ENCODE measurements at places on chromosomes 2 and 18.

GRCh38 chr2:18610090-18610489 is 20.7 kb upstream of the NT5C1B start:
- no peak for DNase-seq

GRCh38 chr2:191184457-191184856 is 33.7 kb upstream of the STAT4 start:
- DNase-seq = no peak

GRCh38 chr18:48038636-48039035 is 108.2 kb upstream of the SMAD2 start:
- no peak for DNase-seq

DNA sequence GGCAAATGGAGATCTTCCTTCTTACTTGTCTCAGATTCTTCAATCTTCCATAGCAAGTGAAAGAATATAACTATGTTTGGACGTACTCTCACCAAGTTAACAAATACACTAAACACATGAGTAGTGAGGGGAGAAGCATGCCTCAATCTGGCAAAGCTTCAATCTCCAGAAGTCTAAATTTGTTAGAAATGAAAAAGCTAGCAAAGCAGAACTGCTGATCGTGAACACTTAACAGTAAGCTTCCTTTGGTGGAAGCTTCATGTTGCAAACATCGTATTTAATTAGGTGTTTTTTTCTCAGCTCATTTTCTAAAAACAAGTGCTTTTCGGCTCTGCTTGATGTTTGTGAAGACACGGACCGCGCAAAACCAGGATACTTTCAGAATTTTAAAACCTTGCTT is 12.7 kb upstream of the SCN1A start:
- no peak for DNase-seq

- no peak for DNase-seq
Measured at GRCh38 chr2:214401580-214401979, 9.3 kb upstream of the VWC2L start.

All from heart left ventricle (tissue), 16 donors.